A549 (cell line): ENCODE measurements at places on chromosomes 1 and 21.
A peak's percentile ranks its signal among the peaks of the same experiment; 100 is the strongest.

DNA sequence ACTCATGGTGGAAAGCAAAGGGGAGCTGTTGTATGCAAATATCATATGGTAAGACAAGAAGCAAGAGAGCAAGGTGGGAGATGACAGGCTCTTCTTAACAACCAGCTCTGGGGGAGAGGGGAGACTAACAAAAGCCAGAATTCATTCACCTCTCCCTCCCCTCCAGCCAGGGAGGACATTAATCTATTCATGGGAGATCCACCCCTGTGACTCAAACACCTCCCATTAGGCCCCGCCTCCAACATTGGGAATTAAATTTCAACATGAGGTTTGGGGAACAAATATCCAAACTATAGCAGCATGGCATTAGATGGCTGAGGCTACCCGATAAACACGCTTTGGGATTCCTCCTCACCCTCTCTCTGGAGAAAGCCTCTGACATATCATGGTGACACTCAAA is 210.6 kb downstream of the RHOU start:
- no peak for DNase-seq

DNA sequence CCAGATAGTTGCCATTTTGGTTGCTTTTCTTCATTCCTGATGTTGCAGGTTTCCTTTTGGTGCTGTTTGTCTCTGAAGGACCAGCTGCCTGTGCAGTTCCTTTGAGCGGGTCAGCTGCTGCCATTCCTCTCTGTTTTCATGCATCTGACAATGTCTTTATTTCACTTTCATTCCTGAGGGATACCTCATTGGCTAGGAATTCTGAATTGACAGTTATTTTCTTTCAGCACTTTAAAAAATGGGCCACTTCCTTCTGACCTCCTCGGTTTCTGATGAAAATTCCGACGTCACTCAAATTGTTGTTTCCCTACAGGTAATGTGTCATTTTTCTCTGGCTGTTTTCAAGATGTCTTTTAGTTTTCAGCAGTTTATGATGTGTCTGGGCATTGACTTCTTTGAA is 24.8 kb downstream of the CCSAP start:
- DNase-seq, result no peak

- DNase-seq, result peak; percentile 62
Observed at GRCh38 chr1:52365071-52365745, 797 bp downstream of the CC2D1B start.

DNA sequence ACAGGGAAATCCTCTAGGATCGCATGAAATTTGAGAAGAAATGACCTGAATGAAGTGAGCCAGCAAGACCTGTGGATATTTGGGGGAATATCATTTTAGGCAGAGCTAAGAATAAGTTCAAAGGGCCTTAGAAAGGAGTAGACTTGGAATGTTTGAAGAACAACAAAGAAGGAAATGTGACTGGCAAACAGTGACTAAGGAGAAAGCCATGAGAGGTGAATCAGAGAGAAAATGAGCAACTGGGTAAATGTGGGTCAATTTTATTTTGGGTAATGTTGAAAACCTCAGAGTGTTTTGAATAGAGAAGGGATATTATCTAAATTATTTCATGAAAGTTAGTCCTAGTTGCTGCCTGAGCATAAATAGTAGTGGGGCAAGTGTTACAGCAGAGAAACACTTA is 672.8 kb downstream of the LMO4 start:
- DNase-seq, result peak; percentile 55

GRCh38 chr1:160838888-160839287 is 23.8 kb downstream of the CD244 start:
- DNase-seq, result no peak

DNA sequence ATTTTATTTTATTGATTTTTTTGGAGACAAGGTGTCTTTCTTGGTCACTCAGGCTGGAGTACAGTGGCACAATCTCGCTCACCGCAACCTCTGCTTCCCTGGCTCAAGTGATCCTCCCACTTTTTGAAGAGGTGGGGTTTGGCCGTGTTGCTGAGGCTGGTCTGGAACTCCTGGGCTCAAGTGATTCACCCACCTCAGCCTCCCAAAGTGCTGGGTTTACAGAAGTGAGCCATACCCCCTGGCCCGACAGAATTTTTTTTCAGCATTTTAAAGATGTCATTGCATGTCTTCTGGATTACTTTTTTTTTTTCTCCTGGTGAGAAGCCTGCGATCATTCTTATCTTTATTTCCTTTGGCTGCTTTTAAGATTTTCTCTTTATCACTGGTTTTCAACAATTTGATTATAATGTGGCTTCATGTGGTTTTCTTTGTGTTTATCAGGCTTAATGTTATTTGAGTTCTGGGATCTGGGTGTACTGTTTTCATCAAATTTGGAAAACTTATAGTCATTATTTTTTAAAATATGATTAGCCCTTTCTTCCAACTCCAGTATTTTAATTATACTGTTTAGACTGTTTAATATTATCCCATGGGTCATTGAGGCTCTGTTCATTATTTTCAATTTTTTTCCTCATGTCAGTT is 23.1 kb upstream of the PTBP2 start:
- no peak for DNase-seq

GRCh38 chr1:215185067-215185620 is 102.6 kb downstream of the KCNK2 start:
- no peak for DNase-seq

GRCh38 chr1:230123280-230124185 is 56.5 kb downstream of the GALNT2 start:
- no peak for DNase-seq

DNA sequence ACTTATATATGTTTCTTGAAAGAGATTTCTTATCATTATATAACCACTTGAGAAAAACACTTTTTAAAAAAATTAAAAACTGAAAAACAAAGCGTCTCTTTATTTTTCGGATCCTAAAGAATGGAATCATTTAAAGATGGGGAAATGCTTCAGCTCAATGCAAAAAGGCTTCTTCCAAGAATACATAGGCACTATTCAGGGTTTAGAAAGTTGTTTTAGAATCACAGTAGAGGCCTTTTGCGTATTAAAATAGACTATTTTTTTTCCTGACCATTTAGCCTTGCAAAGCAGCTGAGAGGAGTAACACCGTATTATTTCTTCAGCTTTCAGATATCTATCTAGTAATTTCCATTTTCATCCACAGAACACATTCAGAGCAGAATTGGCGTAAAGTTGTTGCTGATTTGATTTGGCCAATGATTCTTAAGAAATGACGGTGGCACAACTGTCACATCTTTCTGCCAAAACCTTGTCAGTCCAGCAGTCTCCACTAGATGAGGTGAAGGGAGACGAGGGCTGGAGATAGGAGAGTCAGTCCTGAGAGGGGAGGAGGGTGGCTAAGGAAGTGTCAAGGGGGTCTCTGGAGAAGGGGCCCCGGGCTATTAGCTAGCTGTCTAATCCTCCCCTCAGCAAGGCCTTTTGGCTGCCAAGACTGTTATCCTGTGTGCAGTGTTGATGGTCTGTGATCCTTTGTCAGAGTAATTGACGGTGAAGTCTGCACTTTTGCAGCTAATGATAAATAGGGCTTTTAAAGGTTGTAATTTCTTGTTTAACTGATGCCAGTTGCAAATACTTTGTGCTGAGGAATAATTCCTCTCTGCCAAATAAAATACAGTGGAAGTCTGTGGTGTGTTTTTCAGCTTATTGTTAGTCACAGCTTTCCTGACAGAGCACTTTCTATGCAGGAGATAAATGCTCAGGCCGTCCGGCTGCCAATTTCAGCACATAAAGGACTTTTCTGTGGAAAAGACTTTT is 34.7 kb downstream of the PRRX1 start:
- no peak for DNase-seq

GRCh38 chr1:206142770-206143169 is 25.6 kb upstream of the AVPR1B start:
- DNase-seq, result no peak

DNA sequence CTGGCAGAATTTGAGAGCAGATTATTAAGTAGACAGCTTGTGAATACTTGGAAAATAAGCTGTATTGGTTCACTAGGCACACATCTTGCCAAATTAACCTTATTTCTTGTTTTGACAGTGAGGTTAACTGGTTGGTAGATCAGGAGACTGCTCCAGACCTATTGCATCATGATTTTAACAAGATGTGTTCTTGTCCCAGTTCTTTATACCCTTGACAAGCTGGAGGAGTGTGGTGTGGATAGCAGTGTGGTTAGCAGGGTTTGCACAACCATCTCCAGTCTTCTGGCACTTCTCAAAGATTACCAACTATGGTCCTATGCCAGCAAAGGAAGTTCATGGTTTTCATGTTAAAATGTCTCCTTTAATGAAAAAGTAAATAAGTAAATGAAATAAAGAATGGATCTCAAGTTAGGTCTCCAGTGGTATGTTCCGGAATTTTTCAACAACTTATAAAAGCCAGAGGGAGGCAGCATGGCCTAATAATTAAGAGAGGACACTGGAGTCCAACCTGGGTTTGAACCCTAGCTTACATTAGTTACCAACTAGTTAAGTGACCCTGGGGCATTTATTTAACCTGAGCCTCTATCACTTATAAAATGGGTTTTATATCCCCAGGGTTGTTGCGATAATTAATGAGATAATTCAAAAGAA is 34.1 kb downstream of the DDX20 start:
- DNase-seq, result no peak
